ENCODE measurements at places on chromosomes 3 and 15. TPM values are rescaled to one million over a fixed set of nuclear protein-coding genes. Genes with fewer than 3 reads are reported as not detected.
A peak's percentile ranks its signal among the peaks of the same experiment; 100 is the strongest.

DNA sequence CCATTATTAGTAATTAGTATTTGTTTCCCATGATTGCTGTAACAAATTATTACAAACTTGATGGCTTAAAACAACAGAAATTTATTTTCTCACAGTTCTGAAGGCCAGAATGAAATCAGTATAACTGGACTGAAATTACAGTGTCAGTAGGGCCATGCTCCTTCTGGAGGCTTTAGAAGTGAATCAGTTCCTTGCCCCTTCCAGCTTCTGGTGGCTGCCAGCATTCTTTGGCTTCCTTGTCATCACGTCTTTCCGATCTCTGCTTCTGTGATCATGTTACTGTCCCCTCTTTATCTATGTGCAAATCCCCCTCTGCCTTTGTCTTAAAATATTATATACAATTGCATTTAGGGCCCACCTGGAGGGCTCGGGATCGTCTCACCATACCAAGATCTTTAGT is 92.0 kb downstream of the FOXB1 start:
- DNase-seq: no peak

DNA sequence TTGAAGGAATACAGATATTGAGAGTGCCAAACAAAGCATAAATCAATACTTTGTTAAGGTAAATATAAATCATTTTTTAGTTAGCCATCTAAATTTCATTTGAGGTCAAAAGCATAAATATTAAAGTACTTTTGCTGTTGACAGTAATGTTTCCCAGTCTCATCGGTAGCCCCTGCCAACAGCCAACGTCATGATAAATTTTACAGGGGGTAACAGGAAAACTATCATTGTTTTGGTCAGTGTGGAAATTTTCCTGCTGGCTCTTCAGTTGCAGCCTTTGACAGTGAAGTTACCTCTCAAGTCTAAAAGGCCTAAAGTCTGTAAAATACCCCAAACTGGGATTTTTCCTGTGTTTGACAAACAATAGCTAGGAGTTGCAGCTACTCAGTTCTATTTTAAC is 37.3 kb upstream of the TTC14 start:
- no peak for DNase-seq

DNA sequence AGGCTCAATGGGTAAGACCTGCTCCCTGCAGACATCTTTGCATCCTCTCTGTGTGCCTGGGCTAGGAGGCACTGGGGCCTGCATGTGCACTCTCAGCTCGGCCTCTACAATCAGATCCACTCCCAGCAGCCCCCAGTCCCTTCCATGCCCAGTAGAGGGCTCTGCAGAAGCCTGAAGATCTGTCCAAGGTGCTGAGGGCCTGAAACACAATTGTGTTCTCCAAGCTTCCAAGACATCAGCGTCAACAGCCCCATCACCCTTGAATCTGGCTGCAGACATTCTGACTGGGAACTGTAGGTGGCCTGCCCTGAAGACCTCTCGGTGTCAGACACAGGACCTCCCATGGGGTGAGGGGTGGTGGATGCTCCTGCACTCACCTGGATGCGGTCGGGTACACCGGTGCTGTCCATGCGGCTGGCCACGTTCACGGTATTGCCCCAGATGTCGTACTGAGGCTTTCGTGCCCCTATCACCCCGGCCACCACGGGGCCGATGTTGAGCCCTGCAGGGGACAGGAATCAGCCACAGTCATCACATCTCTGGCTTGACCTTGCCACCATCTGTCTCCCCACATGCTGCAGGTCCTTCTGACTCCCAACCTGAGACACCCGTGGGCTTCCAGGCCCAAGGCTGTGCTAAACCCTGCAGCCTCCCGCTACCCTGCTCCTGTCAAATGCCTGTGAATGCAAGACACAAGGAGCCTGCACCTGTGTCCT is 84.7 kb downstream of the SEC22A start:
- DNase-seq: no peak

- no peak for DNase-seq
Measured at GRCh38 chr3:20103731-20104130, 63.5 kb downstream of the KAT2B start.

- no peak for DNase-seq
Measured at GRCh38 chr3:4512895-4513616, 19.9 kb downstream of the ITPR1 start.

DNA sequence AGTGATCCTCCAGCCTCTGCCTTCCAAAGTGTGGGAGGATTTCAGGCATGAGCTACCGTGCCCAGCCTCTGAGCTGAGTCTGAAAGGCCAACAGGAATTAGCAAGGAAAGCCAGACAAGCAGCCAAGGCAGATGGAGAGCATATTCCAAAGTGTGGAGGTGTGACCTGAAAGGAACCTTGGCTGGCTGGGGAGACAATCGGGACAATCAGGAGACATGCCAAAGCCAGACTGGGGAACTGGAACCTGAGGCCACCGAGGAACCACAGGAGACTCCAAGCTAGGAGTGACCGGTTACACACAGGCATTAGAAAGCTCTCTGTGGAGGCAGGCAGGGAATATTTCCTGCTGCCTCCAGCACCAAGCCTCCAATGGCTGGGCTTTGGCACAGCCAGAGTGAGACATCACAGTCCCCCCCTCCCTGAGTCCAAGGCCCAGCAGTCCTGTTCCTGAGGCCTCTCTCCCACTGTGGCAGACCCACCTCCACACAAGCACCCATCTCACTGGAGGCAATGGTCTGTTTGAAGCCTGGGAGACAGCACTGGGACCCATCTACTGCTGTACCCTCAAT is 4.5 kb upstream of the C15orf39 start:
- no peak for DNase-seq

DNA sequence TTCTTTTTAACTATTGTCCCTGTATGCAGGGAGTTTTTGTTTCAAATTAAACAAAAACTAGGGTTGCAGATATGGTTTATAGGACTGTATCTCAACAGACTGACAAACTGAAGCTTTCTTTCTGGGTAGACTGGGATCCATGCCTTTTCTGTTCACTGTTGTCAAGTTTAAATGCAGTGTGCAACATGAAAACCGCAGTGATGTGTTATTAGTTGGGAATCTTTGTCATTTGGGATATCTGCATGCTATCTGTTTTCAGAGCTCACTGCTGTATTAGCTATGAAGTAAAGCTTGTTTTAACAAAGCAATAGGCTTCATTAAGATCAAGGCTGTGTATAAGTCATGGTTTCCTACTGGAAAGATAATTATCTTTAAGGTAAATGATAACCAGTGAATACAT is 21.4 kb upstream of the MCF2L2 start:
- DNase-seq: no peak

DNA sequence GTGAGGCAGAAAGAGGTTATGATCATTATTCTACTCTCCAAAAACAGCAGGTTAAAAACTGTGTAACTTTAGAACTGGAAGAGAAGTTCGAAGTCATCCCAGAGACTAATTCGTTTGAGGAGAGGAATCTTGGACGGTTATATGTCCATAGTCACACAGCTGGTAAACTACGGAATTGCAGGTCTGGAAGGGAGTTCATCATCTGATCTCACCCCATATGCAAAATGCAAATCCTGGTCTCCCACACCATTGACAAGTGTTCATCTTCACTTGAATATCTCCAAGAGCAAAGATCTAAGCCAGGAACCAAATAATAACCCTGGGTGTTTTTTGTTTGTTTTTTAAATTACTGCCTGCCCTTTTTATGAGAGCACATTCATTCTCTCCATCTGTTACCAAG is 53.1 kb downstream of the FAM98B start:
- DNase-seq: no peak

GRCh38 chr15:101539930-101540329 is 50.4 kb upstream of the PCSK6 start:
- DNase-seq: no peak

GRCh38 chr3:150409512-150410310 is 1.6 kb downstream of the TSC22D2 start:
- DNase-seq: peak; percentile 87

DNA sequence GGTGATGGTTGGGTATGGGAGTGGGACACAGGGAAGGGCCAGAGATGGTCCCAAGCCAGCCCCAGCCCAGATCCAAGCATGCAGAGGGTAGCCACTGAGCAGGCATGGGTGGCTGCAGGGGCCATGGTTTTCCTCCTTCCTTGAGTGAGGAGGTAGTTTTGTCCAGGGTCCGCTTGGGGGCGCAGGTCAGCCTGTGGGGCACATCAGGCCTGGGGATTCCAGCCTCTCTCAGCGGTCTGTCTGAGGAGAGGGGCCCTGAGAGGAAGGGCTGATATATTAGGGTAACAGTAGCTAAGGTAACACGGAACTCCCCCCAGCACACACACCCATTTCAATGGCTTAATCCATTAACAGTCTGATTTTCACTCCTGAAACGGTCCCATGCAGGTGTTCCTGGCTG is 22.7 kb upstream of the LCTL start:
- DNase-seq: no peak

GCNT3 gene
- not detected for total RNA-seq

DNAJA4 gene
- 20.2 TPM for total RNA-seq

IL5RA gene
- not detected for total RNA-seq
